ENCODE measurements at places on chromosomes 2 and 18.

DNA sequence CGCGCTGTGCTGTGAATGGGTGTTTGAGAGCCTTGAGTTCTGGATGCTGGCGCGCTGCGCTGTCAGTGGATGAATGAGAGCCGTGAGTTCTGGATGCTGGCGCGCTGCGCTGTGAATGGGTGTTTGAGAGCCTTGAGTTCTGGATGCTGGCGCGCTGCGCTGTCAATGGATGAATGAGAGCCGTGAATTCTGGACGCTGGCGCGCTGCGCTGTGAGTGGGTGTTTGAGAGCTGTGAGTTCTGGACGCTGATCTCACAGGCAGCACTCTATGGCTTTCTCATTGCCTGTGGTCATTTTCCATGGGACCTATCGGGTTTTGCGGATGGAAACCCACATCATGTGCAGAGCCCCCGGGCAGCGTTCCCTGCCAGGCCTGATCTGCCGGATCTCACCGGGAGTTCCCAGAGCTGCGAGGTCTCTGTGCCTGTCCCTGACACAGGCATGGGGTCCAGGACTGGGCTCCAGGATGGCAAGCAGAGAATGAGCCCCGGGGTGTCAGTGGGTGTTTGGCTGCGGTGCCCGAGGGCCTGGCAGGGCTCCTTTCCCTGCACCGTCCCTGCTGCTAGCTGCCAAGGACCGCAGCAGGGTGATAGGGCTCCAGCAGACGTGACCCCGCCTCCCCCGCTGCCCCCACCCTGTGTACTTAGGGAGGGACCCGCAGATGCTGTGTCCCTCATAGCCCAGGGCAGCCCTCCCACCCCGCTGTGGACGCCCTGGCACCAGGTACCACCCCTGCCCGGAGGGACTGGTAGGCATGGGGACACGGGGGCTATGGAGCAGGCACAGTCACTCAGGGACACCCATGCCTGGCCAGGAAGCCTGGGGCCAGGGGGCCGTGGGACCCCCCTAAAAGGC lies 9.7 kb downstream of the PDCD1 start:
- H3K27me3 ChIP-seq: no peaks in the 10 kb centered on the region
- no peak overlapping the region for H3K27ac ChIP-seq
- H3K4me1 ChIP-seq: peaks cover 8% of the 10 kb centered on the region
- no peaks in the 10 kb centered on the region for H3K36me3 ChIP-seq
- H3K4me3 ChIP-seq: no peak overlapping the region

DNA sequence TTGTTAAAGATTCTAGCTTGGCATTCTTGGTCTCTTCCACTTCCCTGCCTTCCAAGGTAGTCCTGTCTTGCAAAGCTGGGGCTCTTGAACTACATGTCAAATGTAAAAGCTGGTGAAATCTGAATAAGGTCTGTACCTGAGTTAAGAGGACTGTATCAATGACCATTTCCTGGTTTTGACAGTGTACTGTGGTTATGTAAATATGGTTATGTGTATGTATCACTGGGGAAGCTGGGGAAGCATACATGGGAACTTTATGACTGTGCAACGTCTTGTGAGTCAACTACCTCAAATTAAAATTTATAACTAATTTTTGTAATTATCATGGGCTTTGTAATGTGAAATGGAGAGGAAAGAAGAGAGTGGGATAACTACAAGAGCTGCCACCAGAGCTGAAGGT lies 81.7 kb downstream of the COL4A4 start:
- H3K36me3 ChIP-seq: no peaks in the 10 kb centered on the region
- DNase-seq: no peak
- H3K4me1 ChIP-seq: no peaks in the 10 kb centered on the region
- no peaks in the 10 kb centered on the region for H3K27me3 ChIP-seq
- no peak overlapping the region for H3K4me3 ChIP-seq
- H3K27ac ChIP-seq: no peak overlapping the region

DNA sequence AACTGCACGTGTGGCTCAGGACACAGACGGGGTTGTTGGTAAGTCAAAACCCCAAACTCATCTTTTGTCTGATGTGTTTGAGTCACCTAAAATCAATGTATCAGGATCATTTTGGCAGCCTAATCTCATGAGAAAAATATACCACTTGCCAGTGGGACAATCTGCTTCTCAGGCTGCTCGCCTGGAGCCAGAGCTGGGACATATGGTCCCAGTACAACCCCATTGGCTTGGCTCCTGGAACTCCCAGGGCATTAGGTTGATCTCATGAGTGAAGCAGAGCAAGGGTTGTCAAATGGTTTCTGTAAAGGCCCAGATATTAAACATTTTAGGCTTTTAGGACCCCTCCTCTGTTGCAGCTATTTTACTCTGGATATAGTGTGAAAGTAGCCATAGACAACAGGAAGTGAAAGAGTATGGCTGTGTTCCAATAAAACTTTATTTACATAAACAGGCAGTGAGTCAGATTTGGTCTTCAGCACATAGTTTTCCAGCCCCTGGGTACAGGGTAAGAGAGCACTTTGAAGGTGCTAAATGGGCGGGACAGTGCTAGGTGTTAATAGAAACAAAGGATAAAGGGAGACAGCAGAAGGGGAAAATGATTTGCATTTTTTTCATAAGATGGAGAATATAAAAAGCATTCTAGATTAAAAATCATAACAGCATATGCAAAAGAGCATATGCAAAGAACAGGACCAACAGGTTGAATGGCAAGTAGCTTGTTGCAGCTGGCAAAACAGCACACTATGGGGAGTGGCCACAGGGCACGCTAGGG lies 290.8 kb downstream of the KCNS3 start:
- no peaks in the 10 kb centered on the region for H3K36me3 ChIP-seq
- H3K4me3 ChIP-seq: no peak overlapping the region
- no peaks in the 10 kb centered on the region for H3K4me1 ChIP-seq
- no peak overlapping the region for H3K27ac ChIP-seq
- no peaks in the 10 kb centered on the region for H3K27me3 ChIP-seq

DNA sequence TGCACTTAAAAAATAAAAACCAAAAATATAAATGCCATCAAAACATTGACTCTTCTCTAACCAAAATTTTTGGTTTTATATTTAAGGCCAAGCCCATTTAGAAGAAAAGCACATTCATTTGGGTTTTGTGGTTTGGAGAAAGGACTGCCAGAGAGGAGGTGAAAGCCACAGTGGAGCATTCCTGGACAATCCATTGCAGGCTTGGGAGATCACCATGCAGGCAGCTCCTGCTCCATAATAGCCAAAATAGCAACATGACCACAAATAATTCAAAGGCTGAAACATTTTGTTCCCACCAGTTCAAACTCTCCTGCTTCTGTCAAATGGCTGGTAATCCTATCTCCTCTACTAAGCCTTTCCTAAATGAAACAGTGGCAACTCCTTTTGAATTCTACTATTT lies 73.5 kb downstream of the GALNT3 start:
- H3K36me3 ChIP-seq: no peaks in the 10 kb centered on the region
- H3K27ac ChIP-seq: no peak overlapping the region
- H3K4me3 ChIP-seq: no peak overlapping the region
- H3K4me1 ChIP-seq: no peaks in the 10 kb centered on the region
- DNase-seq: no peak
- no peaks in the 10 kb centered on the region for H3K27me3 ChIP-seq

DNA sequence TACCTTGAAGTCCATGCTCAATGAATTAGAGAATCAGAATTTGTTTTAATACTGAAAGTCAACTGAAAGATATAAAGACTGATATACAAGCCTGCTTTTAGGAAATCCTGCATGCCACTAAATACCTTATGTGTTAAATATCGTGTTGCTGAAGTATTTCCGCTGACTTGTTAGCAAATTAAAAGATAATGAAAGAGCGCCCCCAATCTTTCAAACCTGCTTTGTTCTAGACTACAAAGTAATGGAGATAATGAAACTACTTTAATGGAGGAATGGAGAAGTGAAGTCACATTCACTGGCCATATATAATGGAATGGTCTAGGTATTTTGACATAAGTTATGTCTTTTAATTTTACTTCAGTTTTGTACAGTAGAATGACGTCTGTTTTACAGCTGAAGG lies 95.7 kb downstream of the ASXL3 start:
- H3K36me3 ChIP-seq: no peaks in the 10 kb centered on the region
- H3K27me3 ChIP-seq: no peaks in the 10 kb centered on the region
- H3K4me3 ChIP-seq: no peak overlapping the region
- no peak for DNase-seq
- H3K4me1 ChIP-seq: no peaks in the 10 kb centered on the region

DNA sequence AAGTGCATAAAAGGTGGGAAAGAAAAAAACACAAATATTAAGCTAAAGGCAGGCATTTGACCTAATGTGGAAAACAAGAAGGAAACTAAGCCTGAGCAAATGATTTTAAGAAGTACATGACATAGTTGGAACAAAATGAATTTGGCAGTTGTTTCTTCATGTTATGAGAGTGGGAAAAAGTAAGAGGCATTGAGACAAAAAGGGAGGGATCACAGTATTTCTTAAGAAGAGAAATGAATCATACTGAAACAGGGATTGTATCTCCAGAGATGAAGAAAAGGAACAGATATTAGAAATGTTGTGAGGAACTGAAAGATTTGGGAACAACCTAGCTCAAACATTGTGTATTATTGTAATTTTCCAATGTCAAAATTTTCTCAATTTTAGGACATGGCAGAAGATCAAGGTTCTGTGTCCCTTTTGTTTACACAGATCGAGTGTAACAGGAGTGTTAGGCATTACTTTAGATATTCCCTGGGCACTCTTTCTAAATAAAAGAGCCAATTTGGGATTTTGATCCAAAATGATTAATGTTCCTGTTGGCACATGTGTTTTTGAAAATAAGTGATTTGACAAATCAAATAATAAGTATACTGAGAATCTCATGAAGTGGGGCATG lies 98.6 kb downstream of the CALCRL start:
- H3K27me3 ChIP-seq: no peaks in the 10 kb centered on the region
- peaks cover 1% of the 10 kb centered on the region for H3K36me3 ChIP-seq
- H3K4me1 ChIP-seq: no peaks in the 10 kb centered on the region
- H3K4me3 ChIP-seq: no peak overlapping the region
- DNase-seq: no peak

DNA sequence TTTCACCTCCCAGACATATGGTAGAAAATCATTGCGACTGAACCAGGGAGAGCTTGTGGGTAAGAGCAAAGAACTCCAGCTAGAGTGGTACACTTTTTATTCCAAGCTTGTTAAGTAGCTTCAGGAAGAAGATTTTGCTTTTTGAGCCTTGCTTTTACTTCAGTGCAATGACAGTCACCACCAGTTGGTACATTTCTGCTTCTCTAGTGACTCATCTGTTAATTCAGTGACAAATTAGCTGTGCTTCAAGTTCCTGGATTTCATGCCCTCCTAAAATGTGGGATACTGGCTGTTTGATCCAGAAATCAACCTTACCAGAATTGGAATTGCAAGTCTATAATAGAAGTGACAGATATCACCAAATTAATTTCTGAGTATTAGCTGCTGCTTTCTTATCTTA lies 117.6 kb upstream of the TTN start:
- no peak overlapping the region for H3K27ac ChIP-seq
- no peak overlapping the region for H3K4me3 ChIP-seq
- H3K27me3 ChIP-seq: no peaks in the 10 kb centered on the region
- H3K36me3 ChIP-seq: no peaks in the 10 kb centered on the region
- H3K4me1 ChIP-seq: no peaks in the 10 kb centered on the region

DNA sequence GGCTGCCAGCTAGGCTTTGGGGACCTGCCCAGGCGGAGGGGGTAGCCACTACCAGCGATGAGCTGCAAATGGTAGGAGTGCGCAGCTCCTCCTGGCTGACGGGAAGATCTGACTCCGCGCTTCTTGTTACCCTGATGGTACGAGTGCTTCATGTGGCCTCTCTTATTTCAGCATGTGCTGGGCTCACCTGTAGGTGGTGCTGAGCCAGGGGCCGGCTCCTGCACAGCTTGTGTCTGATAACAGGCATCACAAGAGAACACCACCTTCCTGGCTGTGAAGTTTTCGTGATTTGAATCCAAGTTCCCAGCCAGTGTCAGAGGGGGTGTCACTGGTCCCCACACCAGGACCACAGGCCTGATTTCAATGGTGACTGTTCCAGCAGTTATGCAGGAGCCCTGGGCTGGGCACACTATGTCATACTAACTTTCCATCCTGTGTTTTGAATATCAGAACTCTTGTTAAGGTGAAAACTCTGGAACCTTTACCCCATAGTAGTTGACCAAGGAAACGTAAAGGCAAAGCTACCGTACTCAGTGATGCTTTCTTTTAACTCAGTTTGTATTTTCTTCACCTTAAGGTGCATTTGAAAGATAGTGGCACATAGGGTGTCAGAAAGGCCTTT lies 28.0 kb downstream of the APCDD1 start:
- DNase-seq: no peak
- peak overlapping the region; percentile 69 for H3K27ac ChIP-seq
- no peaks in the 10 kb centered on the region for H3K36me3 ChIP-seq
- H3K27me3 ChIP-seq: no peaks in the 10 kb centered on the region
- no peak overlapping the region for H3K4me3 ChIP-seq

GRCh38 chr2:53569957-53570727 lies 197.5 kb upstream of the CHAC2 start:
- H3K27me3 ChIP-seq: no peaks in the 10 kb centered on the region
- no peaks in the 10 kb centered on the region for H3K36me3 ChIP-seq
- H3K4me3 ChIP-seq: no peak overlapping the region

DNA sequence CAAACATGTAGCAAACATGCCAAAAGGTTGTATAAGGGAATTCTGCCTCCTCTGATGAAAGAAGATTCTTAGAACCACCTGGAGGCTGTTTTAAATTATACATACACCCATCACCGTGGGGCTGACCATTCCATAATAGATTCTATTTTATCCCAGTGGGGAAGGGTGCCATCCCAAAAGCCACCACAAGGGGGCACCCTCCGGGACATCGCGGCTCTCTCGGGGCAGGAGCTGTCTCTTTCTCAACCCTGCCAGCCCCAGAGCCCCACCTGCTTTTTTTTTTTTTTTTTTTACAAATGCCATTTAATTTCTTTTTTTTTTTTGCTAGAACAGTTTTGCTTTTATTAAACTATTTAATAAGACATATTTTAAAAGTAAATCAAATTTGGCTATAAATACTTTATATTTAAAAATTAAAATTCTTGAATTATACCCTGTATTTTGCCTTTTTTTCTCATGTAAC lies 8.6 kb upstream of the MTCL1 start:
- no peak overlapping the region for H3K4me3 ChIP-seq
- H3K4me1 ChIP-seq: peaks cover 13% of the 10 kb centered on the region
- H3K27me3 ChIP-seq: peaks cover 4% of the 10 kb centered on the region

- H3K27ac ChIP-seq: no peak overlapping the region
- H3K4me3 ChIP-seq: no peak overlapping the region
- no peaks in the 10 kb centered on the region for H3K36me3 ChIP-seq
- H3K4me1 ChIP-seq: no peaks in the 10 kb centered on the region
- DNase-seq: no peak
- no peaks in the 10 kb centered on the region for H3K27me3 ChIP-seq
These were observed 152.0 kb downstream of the CYRIA start for GRCh38 chr2:16513626-16514025.

GRCh38 chr2:72011791-72012190 lies 135.9 kb downstream of the CYP26B1 start:
- H3K27me3 ChIP-seq: no peaks in the 10 kb centered on the region
- H3K27ac ChIP-seq: no peak overlapping the region
- DNase-seq: no peak
- H3K4me3 ChIP-seq: no peak overlapping the region
- H3K4me1 ChIP-seq: no peaks in the 10 kb centered on the region

- no peak overlapping the region for H3K27ac ChIP-seq
- no peak overlapping the region for H3K4me3 ChIP-seq
- H3K27me3 ChIP-seq: no peaks in the 10 kb centered on the region
These were observed 172.3 kb downstream of the IKZF2 start for GRCh38 chr2:212979046-212979612.

Data from B cell (primary cell).